ENCODE measurements at places on chromosomes 2 and 18.

DNA sequence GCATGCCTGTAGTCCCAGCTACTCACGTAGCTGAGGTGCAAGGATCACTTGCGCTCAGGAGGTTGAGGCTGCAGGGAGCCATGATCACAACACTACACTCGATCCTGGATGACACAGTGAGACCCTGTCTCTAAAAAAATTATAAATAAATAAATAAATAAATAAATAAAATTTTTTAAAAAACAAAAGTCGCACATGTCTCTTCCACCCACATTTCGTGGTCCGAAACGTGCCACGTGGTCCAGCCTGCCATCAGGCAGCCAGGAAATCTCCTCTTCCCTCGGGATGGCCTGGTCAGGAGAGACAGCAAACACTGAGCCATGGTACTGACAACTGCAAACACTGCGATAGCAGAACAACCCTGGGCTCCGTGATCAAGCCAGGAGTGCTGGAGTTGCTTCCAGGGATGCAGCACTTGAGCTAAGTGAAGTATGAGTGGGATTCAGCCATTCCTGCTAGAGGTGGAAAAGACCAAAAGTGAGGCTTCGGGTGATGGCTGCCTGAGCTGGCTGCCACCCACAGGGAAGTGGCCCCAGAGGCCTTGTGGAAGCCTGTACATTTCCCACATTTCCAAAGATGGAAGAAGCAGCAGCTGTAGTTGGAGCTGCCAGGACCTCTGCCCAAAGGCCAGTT is 193.1 kb downstream of the SMAD2 start:
- no peak overlapping the region for H3K27ac ChIP-seq
- DNase-seq = no peak
- H3K36me3 ChIP-seq = no peaks in the 10 kb centered on the region
- H3K27me3 ChIP-seq = peaks cover 33% of the 10 kb centered on the region
- H3K4me3 ChIP-seq = no peak overlapping the region

DNA sequence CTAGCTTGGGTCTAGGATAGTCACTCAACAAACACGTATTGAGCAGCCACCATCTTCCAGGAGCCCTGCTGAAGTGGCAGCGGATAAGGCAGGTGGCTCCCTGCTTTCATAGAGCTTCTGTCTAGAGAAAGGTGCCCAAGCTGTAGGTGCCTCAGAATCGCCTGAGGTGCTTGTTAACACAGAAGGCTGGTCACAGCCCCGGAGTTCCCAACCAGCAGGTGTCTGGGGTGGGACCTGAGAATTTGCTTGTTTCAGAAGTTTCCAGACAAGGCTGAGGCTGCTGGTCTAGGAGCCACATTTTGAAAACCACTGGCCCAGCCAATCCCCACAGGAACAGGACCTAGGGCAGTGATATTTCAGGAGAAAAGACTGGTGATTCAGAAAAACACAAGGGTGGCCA is 45.3 kb upstream of the SMAD7 start:
- H3K4me3 ChIP-seq = no peak overlapping the region
- H3K27me3 ChIP-seq = peaks cover 12% of the 10 kb centered on the region
- peaks cover 8% of the 10 kb centered on the region for H3K4me1 ChIP-seq
- DNase-seq = no peak
- no peaks in the 10 kb centered on the region for H3K36me3 ChIP-seq

DNA sequence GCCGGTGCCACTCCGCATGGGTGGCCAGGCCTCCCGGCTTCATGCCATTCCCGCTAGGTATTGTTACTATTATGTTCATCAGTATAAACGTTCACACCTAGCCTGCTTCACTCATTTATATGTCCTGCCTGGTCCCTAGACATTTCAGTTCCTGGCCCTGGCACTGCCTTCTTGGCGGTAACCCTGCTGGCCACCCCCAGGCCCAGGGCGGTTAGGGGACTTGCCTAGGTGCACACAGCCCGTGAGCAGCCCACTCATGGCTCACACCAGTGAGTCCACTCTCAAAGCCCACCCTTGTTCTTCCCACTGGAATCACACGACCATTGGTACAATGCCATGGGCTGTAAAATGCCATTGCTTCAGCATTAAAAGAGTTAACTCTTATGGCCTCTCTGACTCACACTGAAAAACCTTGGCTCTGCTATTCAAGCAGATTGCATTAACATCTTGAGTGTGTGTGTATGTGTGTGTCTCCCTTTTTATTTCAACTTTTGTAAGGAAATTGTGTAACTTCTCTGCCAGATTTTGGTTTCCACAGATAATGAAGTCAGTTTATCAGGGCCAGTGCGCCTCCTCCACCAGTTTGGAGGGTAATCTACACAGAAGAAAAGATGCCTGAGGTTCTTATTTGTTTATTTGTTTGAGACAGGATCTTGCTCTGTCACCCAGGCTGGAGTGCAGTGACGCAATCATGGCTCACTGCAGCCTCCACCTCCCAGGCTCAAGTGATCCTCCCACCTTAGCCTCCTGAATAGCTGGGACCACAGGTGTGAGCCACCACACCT is 74.2 kb downstream of the RAB31 start:
- H3K4me1 ChIP-seq = peaks cover 3% of the 10 kb centered on the region
- no peak overlapping the region for H3K4me3 ChIP-seq
- H3K27ac ChIP-seq = no peak overlapping the region
- peaks cover 16% of the 10 kb centered on the region for H3K27me3 ChIP-seq
- H3K36me3 ChIP-seq = no peaks in the 10 kb centered on the region

DNA sequence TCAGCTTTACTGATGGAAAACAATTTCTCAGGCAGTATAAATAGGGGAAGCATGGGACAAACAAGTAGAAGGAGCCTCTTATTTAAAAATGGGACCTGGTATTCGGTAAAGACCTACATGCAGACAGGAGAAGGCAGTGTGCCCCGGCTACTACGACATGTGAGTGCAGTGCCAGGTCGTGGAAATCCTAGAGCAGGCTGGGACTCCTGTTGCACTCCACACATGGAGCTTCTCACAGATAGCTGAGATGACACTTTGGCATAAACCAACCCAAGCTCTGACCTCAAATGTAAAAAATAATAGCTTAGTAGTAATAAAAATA is 885 bp upstream of the DSEL start:
- DNase-seq = no peak
- H3K27ac ChIP-seq = no peak overlapping the region

Measured in natural killer cell treated with Interleukin-12 subunit alpha and Interleukin-12 subunit beta and Interleukin-15 and Interleukin-18, amount 100 ng/mL, for 72 hours (primary cell).